ENCODE measurements at places on chromosomes 4 and X.

DNA sequence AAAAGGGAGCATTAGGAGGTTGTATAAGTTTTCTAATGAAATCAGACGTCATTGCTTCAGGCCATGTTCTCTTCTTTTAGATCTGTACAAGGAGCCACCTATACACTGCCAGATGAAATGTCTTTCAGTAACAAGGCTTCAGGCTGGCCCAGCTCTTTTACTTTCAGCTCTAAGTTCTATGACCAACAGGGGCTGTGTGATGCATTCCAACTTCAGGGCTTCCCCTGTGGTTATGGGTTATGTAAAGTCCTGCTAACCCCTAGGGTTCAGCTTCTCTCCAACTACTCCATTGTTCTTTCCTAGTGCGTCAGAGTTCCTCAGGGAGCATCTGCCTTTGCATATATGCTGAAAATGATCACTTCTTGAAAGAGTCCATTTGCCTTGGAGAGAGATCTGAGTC, 79.4 kb upstream of the TTC29 start:
- DNase-seq, result no peak

GRCh38 chr4:124329134-124329533, 383.4 kb downstream of the ANKRD50 start:
- no peak for DNase-seq

DNA sequence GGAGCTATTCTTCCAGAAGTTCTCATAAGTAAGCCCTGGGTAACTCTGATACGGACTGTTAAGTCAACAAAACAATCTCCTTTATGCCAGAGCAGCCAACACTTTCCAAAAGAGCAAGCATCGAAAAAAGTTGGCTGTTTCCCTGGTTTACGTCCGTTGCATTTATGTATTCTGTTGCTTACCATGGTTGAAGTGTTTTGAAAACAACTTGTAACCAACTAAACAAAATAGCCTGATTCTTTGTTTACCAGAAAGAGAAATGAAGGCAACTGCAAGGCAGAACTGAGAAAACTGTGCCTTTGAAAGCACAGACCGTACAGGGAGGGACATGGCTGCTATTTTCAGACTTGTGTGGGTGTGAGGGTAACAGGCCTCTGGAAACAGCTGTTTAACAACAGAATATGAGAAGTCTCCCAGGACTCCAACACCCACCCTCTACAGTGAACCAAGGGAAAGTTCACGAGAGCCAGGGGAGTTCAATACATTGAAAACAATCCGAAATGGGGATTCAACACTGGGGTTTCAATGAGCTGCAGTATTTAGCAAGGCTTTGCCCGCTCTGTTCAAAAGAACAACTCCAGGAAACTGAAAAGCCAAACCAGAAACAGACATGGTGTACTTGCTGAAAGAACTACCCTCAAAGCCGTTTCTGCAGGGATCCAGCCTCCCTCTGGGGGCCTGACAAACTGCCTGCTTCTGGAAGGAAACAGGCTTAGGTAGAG, 95.8 kb upstream of the EGFL6 start:
- no peak for DNase-seq

DNA sequence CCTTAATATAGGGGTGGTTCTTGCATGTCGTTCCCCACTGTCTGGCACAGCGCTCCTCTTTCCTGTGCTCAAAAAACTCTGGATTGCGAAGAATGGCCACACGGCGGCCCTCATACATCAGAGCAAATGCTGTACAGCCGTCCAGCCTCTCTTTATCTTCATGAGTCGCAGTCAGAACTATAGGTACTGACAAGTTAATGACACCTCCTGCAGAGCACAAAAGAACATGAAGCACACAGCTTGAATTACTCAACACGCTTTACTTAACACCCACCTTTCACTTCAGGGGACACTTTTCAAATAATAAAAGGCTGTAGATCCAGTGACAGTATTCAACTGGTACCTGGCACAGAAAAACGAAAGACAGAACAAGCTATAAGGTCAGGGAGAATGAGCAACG, 65.3 kb downstream of the PAPSS1 start:
- DNase-seq, result no peak

DNA sequence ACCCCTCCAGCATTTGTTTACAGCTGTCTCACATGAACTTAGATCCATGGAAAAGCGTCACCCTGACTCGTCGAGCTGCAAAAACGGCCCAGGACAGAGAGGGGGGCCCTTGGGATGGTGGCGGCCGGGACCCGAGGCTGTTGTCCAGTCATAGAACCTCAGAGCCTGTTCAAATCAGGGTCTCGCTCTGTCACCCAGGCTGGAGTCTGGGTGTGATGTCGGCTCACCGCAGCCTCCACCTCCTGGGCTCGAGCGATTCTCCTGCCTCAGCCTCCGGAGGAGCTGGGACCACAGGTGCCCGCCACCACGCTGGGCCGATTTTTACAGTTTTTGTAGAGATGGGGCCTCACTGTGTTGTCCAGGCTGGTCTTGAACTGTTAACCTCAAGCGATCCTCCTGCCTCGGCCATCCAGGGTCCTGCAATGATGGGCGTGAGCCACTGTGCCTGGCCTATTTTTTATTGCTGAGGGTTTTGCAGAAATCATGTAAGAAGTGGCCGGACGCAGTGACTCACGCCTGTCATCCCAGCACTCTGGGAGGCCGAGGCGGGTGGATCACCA, 42.6 kb upstream of the PPP2R3B start:
- no peak for DNase-seq

- no peak for DNase-seq
Observed at GRCh38 chr4:139297001-139297410, 4.3 kb upstream of the NAA15 start.

- DNase-seq, result no peak
Observed at GRCh38 chr4:43682551-43682950, 766.1 kb downstream of the KCTD8 start.

- DNase-seq, result no peak
Observed at GRCh38 chrX:57380026-57380796, 93.7 kb downstream of the FAAH2 start.

Measured in stimulated activated CD8-positive, alpha-beta memory T cell treated with anti-CD3 and anti-CD28 coated beads, Interleukin-15, amount 100 ng/mL, for 4 hours (primary cell).